ENCODE measurements at places on chromosomes 7 and 10.

DNA sequence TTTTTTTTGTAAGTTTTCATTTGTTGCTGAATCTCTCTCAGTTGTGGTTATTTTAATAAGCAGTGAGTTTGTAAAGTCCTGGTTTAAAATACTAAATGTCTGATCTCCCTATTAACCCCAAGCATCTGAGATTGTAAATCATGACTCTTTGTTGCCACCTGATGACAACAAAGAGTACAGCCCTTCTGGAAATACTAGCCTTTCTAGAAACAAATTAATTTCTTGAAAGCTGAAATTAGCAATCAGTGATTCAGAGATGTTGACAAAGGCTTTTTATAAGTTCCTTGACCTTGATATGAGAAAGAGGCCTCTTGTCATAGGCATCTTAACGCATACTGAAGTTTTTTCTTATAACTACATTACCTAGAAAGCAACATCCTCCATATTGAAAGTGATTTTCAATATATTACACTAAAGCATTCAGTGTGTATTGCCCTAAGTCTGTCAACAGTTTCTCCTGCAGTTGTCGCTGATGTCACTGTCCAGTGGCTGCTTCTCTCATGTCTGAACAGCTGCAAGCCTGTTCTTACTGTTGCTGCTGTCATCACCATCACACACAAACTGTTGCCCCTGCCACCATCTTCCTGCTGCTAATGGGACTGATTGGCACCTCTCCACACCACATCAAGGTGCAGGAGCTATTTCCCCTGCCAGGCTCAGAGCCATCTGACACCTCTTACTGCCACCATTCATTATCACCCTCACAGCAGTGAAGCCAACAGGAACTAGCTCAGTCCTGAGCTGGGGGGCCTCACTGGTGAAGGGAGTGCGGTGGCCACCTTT, 95.1 kb upstream of the LRGUK start:
- DNase-seq, result no peak

- DNase-seq, result no peak
Measured at GRCh38 chr7:143492799-143493739, 15.4 kb downstream of the TAS2R41 start.

- no peak for DNase-seq
Measured at GRCh38 chr10:76210211-76210610, 778.8 kb downstream of the LRMDA start.

- DNase-seq, result no peak
Measured at GRCh38 chr7:130908345-130909160, 174.5 kb upstream of the KLF14 start.

- DNase-seq, result no peak
Measured at GRCh38 chr7:51135576-51135975, 181.0 kb downstream of the COBL start.

DNA sequence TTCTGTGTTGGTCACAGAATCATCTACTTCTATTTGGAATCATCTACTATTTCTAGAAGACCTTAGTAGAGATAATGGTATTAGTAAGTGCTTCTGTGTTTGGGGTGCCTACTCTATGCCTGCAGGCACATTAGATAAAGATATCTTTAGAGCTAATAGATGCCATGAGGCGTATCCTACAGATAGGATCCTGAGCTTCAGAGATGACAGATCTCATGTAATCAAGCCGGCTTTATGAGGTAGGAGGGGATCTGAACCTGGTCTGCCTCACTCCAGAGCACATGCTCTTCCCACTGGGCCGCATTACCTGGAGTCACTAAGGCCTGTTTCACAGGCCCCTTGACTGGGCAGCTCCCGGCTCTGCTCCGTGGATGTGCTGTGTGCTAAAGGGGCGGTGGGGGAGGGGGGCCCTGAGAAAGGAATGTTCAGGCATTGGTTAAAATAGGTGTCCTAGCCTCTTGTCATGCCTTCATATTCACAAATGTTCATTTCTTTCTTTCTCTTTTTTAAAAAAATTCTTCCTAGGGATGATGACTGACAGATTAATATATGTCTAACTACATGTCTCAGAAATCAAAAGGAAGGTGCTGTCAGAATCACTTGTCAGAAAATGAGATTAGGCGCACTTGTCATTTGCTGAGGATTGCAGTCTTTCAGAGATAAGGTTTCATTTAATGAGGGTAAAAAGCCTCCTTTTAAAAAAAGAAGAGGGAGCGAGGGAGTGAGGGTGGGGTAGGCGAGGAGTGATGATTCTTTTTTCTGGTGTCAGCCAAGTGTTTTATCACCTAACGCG, 458.0 kb upstream of the GALNT17 start:
- no peak for DNase-seq

GRCh38 chr10:113520690-113521474, 32.0 kb upstream of the HABP2 start:
- peak; percentile 15 for DNase-seq

- DNase-seq, result no peak
Measured at GRCh38 chr7:156402255-156402654, 238.3 kb upstream of the RNF32 start.

- no peak for DNase-seq
Measured at GRCh38 chr7:139192014-139192706, 38.9 kb upstream of the UBN2 start.

DNA sequence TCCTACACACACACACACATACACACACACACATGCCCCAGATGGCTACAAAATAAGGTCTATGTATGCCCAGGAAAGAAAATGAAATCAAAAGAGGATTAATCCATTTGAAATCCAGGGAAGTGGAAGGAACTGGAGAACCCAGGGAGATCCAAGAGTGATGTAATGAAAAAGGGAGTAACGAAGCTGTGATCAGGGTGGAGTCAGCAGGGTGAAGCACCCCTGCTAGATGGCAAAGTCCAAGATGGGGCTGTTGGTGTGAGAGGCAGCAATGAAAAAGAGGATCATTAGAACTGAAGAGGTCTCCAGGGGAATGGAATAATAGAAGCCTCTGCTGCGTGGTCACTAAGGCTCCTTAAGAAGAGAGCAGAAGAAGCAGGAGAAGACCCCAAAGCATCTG, 43.6 kb upstream of the IL6 start:
- no peak for DNase-seq

- DNase-seq, result no peak
Measured at GRCh38 chr7:149791-150636, 42.4 kb upstream of the FAM20C start.

DNA sequence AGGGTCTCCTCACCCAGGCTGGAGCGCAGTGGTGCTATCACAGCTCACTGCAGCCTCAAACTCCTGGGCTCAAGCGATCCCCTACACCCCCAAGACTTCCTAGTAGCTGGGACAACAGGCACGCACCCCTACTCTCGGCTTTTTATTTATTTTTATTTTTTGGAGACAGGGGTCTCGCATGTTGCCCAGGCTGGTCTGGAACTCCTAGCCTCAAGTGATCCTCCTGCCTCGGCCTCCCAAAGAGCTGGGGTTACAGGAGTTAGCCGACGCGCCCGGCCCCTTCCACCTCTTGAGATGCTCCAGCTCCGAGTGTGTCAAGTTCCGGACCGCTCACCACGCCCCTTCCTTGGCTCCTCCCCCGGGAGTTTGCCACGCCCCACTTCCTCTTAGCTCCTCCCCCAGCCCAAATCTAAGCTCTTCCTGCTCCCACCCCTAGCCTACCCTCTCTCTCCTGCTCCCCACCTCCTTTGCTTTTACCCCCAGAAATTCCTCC, 6.3 kb downstream of the NAT16 start:
- DNase-seq, result peak; percentile 55

- peak; percentile 39 for DNase-seq
Measured at GRCh38 chr7:106462365-106462859, 177.6 kb upstream of the NAMPT start.

DNA sequence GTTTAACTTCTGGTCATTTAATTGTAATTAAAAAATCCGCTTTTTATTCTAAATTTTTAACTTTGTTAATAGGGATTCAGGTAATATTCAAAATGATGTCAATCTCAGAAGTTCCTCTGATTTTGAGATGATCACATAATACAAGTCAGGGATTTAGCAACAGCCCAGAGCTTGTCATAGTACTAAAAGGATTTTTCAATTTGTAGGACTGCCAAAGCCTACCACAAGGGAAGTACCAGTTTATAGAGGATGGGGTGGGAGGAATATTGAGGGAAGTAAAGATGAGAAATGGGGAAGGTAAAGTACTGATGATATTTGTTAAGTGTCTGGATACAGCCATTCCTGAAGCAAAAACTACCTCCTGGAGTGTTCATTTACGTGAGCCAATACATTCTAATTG, 278.2 kb upstream of the TEX47 start:
- DNase-seq, result no peak

DNA sequence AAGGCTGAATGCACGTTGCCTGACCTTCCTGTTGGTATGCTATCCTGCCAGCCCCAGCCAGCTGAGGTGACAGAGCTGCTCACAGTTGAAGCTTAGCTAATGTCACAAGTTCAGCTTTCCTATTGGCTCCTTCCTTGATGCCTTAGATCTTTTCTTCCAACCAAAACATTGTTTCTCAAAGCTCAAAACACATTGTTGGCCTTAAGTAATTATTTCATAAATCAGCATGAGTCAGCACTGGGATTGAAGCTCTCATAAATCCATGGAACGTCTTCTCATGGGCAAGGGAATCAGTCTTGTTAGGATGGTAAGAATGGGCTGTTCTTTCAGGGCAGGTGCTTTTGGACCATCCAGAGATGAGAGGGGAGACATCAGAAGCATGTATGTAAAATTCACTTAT, 128.1 kb upstream of the SAMD8 start:
- no peak for DNase-seq

DNA sequence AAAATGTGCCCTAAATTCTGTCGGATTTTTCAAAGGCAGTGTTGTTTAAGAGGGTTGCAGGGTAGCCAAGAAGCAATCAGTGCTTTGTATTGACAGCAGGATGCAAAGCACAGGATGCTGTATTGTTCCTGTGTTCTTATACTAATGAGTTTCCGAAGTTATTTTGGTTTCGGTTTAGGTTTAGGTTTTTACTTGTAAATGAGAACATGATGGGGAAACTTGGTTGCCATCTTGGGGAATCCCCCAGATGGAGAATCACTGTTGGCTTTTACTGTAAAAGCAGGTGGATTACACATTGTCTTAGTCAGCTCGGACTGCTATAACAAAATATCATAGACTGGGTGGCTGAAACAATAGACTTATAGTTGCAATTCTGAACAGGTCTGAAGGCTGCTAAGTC, 72.1 kb downstream of the INHBA start:
- peak; percentile 2 for DNase-seq

- DNase-seq, result no peak
Measured at GRCh38 chr10:31314256-31315150, 4.5 kb upstream of the ZEB1 start.

GRCh38 chr7:126605056-126605455, 647.7 kb downstream of the GRM8 start:
- DNase-seq, result no peak

- DNase-seq, result no peak
Measured at GRCh38 chr10:47452495-47453140, 31.3 kb downstream of the ANXA8 start.

- no peak for DNase-seq
Measured at GRCh38 chr10:106696239-106696638, 468.3 kb downstream of the SORCS1 start.

DNA sequence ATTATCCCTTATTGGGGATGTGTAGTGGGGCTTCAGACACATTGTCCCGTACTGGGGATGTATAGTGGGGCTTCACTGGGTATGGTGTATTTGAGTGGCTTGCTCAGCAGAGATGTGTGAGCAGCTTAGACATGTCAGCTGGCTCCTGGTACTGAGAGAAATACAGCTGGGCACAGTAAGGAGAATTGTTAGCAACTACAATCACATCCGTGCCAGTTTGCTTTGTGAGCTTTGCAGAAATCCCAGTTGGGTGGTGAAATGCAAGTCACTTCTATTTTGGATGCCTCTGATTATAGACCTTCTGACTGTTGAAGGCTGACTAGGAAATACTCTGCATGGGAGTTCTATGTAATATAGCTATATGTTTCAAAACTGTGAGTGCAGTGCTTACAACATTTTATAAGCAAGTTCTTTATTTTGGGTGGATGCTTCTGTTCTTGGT, 10.8 kb downstream of the CCNY start:
- DNase-seq, result no peak

DNA sequence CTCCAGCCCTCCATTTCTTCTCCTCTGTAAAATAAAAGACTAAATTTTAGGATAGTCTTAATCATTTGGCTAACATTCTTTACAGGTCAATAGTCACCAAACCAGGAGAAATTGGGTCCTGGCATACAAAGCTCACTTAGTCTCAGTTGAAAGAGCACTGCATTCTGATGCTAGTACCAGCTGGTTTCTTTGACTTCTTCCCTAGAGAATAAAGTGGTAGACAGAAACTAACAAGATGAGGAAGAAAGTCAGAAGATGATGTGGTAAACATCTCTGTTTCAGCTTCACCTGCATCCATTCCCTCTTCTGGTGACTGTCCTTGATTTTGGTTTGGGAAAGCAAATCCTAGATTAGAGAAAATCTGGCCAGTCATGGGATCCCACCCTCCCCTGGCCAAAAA, 37.2 kb downstream of the NKX2-3 start:
- DNase-seq, result no peak

- no peak for DNase-seq
Measured at GRCh38 chr7:13024121-13024674, 336.8 kb downstream of the ARL4A start.

DNA sequence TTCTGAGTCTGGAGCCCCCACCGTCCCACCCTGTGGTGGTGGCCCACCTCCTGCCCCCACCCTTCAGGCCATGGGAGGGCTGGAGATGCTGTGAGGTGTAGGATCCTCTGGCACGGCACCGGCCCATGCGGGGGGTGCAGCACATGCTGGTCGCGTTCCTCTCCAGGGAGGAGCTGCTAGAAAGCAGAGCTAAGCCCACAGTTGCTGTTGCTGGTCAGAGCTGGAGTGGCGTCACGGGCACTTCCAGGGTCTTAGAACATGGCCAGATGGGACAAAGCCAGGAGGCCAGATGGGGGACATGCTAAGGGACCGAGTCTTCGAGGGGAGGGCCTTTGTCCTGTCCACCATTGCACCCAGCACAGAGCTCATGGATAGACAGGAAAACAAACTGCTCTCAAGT, 21.6 kb downstream of the AGAP3 start:
- DNase-seq, result no peak

DNA sequence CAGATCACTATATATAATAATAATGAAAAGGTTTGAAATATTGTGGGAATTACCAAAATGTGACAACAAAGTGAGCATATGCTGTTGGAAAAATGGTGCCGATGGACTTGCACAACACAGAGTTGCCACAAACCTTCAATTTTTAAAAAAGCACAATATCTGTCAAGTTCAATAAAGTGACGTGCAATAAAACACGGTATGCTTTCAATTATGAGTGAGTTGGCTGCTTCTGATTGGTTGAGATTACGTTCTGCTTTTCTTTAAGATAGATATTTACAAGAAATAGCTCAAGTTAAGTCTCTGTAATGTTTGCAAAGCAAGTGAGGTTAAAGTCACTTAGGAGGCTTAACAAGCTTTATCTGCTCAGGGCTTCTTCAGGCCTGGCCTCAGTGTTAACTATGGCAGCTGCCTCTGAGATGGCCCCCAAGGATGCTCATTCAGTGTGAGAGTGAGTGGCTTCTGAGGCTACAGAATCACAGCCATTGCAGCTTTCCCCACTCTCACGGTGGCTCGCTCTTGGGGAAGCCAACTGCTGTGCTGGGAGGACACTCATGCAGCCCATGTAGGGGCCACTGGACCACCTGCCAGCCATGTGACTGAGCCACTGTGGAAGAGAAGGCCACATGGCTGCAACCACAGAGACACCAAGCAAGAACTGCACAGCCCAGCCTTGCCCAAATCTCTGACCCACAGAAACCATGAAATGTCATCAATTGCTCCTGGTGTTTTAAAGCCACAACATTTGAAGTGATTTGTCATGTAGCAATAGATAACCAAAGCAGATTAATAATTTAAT, 78.3 kb upstream of the TMEM72 start:
- no peak for DNase-seq

GRCh38 chr7:69992938-69993337, 394.7 kb downstream of the AUTS2 start:
- DNase-seq, result no peak

GRCh38 chr7:139061416-139061815, 25.6 kb upstream of the ZC3HAV1L start:
- DNase-seq, result no peak
